Stimulated activated CD4-positive, alpha-beta T cell treated with anti-CD3 and anti-CD28 coated beads, Interleukin-1b, Interleukin-23, amount 100 ng/mL, for 1 hour (primary cell): ENCODE measurements at places on chromosomes 11 and 22.

- no peak for DNase-seq
These were observed 40.3 kb downstream of the OR5B17 start for GRCh38 chr11:58318532-58318931.

- no peak for DNase-seq
These were observed 25.9 kb downstream of the LARGE2 start for GRCh38 chr11:45948356-45948755.

- DNase-seq, result no peak
These were observed 1.7 kb downstream of the AMOTL1 start for GRCh38 chr11:94769880-94770279.

GRCh38 chr22:41146573-41146972, 54.2 kb downstream of the EP300 start:
- DNase-seq, result no peak

GRCh38 chr11:114812733-114813132, 134.4 kb downstream of the NXPE2 start:
- no peak for DNase-seq

GRCh38 chr11:109993786-109994185, 99.4 kb upstream of the ZC3H12C start:
- DNase-seq, result no peak

DNA sequence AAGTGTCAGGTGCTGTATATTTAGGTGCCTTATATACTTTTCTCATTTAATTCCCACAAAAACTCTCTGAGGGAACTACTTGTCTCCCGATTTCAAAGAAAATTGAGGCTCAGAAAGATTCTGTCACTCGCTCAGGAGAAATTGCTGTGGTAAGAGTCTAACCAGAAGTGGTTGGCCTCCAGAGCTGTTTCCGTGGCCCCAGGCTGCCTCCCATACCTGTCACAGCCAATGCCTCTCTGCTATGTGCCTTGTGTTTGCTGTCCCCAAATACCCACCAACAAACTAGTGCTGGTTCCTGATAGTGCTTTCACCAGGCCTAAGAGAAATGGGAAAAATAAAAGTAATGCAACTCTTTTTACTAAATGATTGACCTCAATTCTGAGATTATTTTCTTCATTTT, 21.0 kb upstream of the TMEM86A start:
- no peak for DNase-seq

- DNase-seq, result no peak
These were observed 156.4 kb downstream of the ATG16L2 start for GRCh38 chr11:72970557-72971118.

- no peak for DNase-seq
These were observed 33.4 kb downstream of the SHANK2 start for GRCh38 chr11:71218789-71219499.

GRCh38 chr11:58919561-58919960, 19.7 kb upstream of the GLYATL1 start:
- no peak for DNase-seq

- no peak for DNase-seq
These were observed 56.7 kb upstream of the RCN1 start for GRCh38 chr11:32034149-32034548.

- DNase-seq, result no peak
These were observed 94.6 kb downstream of the C11orf58 start for GRCh38 chr11:16833026-16833425.

- no peak for DNase-seq
These were observed 31.2 kb upstream of the SMIM35 start for GRCh38 chr11:118117790-118118601.

DNA sequence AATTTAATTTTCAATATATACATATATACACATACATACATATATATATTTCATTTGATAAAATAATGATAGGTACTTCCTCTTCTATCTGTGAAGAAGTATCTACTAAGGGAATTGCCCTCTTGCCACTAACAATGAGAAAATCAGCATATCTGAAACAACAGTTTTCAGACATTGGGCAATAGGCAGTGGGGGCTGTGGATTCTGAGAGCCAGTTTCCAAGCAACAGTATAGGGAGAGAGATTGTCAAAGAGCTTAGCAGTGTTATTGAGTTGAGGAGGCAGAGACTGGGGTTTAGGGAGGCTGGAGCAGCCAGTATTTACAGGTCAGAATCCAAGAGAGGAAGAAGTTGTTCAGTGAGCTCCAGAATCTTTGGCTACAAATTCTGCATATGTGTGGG, 119.3 kb downstream of the ARFGAP2 start:
- DNase-seq, result no peak

DNA sequence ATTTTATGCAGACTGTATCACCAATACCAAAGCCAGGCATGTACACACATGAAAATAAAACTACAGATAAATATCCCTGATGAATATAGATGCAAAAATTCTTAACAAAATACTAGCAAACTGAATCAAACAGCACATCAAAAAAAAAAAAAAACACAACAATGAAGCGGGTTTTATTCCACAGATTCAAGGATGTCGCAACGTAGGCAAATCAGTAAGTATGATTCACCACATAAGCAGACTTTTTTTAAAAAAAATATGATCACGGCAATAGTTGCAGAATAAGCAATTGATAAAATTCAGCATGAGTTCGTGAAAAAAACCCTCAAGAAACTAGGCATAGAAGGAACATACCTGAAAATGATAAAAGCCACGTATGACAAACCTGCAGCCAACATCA, 21.3 kb downstream of the OR51F1 start:
- no peak for DNase-seq

DNA sequence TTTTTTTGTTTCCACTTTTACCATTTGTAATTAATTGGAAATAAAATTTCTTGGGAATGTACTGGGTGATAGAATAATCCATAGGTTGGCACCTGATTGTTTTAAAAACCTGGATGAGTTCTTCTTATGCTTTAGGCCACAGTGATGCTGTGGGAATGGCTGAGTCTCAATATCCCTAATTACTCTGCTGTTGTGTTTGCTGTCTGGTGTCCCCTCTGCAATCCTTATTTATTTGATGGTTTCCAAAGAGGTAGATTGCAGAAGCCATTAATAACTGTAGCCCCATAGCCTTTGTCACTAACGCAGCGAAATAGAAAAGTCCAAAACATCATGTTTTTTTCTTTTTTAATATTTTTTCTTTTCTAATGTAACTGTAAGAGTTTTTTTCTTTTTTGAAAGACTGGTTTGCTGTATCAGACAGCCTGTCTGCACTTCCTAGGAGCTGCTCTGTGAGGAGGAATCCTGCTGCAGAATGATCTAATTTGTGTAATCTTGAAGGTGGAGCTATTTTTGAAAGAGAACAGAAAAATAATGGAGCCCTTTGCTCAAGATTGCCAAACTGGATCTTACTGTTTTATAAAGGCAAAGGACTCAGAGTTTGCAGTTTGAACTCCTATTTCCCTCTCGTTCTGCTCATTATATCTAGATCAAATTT, 14.9 kb downstream of the PACS1 start:
- no peak for DNase-seq

DNA sequence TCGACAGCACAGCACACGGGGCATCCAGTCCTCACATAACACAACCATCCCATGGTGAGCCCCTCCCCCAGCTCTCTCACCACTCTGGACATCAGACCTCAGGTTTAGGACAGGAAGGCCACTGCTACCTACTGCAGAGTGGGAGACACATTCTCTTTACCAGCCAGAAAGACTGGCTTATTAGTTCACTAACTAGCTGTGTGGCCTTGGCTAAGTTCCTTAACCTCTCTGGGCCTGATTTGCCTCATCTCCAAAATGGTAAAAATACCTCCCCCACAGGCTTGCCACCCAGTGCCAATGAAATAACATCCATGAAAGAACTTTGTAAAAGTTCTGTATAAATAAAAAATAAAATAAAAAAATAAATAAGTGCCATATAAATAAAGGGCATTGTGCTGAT, 32.1 kb downstream of the USH1C start:
- no peak for DNase-seq

DNA sequence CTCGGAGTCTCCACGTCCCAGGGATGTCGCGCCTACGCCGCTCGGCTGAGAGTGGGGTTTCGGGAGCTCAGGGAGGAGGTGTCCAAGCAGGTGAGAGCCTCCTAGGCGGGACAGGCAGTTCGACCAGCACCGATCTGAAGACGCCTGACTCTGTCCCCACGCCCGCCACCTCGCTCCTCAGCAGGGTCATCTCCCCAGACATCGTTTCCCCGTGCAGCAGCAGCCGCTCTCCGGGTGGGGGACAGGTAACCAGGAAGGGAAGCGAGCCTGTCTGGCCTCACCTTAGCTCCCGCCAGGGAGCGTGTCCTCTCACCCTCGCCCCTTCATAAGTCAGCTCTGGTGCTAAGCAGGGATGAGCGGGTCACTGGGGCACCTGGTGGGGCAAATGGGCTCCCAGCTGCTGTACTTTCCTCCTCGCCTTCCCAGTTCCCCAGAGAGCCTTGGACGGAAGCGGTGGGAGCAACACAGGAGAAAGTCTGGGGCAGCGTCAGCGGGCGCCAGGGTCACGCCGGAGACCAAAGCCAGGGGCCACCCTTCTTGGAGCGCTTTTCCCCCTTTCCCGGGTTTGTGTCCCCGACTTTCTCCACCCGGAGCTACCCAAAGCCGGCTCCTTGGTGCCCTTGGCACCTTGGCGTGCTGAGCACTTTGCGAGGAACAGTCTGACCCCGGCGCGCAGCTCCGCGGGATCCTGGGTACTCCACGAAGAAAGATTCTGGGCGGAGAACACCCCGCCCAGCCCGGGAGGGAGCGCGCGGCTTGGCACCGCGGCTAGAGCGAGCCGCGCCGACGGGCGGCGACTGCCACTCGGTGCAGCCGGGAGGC, 1.6 kb downstream of the SPON1 start:
- DNase-seq, result no peak

- DNase-seq, result no peak
These were observed 741 bp downstream of the CARS1 start for GRCh38 chr11:3056296-3057068.

GRCh38 chr11:91220476-91221202, 997.8 kb upstream of the CHORDC1 start:
- DNase-seq, result no peak

- DNase-seq, result no peak
These were observed 7.5 kb downstream of the ASCC2 start for GRCh38 chr22:29830585-29830984.

GRCh38 chr22:23470811-23471389, 109.2 kb downstream of the IGLL1 start:
- DNase-seq, result no peak

- DNase-seq, result no peak
These were observed 418.8 kb downstream of the SHANK2 start for GRCh38 chr11:70833554-70833953.

GRCh38 chr22:43425976-43426785, 14.4 kb downstream of the MPPED1 start:
- no peak for DNase-seq

DNA sequence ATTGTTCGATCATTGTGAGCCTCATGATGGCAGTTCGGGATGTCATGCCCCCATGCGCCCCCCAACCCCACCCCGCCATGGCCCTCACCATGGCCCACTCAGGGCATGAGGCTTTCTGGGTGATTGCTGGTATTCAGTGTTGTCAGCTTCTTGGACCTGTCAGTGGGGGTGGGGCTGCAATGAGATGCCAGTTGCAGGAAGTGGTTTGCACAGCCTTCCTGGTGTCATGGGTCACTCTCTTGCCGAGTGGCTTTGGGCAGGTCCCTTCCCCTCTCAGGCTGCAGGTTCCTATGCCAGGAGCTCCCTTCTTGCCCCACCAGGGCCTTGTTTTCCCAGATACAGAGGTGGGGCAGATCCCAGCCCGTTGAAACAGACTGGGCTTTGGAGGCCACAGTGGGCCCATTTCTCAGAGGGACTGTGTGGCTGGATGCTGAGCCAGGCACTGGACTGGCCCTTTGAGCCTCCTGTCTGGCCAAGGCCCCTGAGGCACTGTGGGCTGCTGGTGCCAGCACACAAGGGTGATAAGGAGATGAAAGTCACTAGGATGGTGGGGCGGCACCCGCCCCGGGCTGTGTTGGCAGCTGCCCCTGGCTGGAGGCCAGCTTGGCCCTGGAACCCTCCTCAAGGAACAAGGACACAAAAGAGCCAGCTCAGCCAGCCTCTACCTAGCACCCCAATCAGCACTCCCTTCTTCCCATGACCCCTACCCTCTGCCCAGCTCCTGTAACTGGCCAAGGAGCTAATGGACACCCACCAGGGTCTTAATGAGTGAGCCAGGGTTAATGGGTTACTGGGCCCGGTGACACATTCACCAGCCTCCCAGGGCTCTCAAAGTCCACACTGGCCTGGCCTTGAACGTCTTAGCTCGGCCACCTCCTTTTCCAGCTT, 1.5 kb upstream of the GGT1 start:
- DNase-seq, result no peak

DNA sequence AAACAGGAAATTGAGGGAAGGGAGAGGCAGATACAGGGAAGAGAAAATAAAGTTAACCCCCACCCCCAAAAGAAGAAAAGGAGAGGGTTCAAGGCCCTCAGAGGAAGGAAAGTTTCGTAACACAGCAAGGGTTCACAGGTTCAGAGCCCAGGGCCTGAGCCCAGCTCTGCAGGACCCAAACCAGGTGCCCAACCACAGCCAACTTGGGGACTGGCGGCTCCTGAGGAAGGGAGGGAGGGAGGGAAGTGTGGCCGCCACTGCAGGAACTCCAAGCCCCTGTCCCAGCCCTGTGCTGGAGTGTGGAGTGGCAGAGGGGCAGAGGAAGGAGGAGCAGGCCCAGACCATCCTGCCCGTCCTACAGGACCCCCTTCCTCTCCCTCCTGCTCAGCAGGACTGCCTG, 59.2 kb downstream of the ELFN2 start:
- no peak for DNase-seq

- no peak for DNase-seq
These were observed 2.0 kb downstream of the PNPLA5 start for GRCh38 chr22:43889860-43890253.

GRCh38 chr11:1297011-1297575, 12.3 kb downstream of the TOLLIP start:
- no peak for DNase-seq

DNA sequence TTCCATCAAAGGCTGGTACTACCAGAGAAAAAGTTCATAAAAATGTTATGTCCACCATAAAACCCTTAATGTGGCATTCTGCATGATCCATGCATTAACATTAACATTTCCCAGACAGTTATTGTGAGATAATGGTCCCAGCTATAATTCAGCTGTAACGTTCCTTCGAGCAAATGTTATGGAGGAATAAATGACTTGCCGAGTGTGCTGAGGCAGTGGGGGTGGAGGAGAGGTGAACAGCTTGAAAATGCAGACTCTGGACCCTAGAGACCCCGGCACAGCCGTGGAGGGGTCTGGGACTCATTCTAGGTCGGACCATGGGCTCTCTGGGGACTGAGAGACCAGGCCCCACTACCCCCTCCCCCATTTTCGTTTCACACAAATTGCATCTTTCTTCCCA, 141.9 kb downstream of the PKNOX2 start:
- no peak for DNase-seq

DNA sequence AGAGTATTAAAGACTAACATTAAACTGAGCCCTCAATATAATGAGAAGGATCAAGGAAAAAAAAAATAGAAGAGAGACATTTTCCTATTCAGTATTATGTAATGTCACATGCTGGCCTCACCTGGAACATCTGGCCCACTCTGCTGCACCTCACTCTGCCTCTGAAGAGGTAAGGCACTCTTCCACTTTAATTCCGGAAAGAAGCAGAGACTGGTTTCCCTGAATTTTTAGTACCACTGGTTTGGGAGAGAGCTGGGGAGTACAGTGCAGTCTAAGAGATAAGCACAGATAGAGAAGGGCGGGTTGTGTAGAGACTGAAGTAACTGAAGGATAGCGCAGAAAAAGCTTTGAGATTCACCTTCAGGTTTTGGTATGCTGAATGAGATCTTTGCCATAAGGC, 178.7 kb downstream of the SOX6 start:
- DNase-seq, result no peak
